Uterus (tissue), 4 donors: ENCODE measurements at places on chromosomes 12 and 14. TPM values are rescaled to one million over a fixed set of nuclear protein-coding genes. Genes with fewer than 3 reads are reported as not detected.

Gene RNU4-1
- under 0.01 TPM for total RNA-seq

Gene STYK1
- total RNA-seq, result not detected

Gene BBS10
- total RNA-seq, result 12.0 TPM

Gene CHGA
- 1.0 TPM for total RNA-seq

Gene RBP5
- total RNA-seq, result 2.4 TPM

Gene DNAH10
- under 0.01 TPM for total RNA-seq

Gene PAPLN
- 33.5 TPM for total RNA-seq

Gene PROX2
- total RNA-seq, result not detected

GRCh38 chr14:24673059-24673458 is 39.1 kb upstream of the GZMB start:
- no peak for DNase-seq

- DNase-seq, result no peak
Observed at GRCh38 chr12:132321321-132322118, 7.9 kb downstream of the GALNT9 start.

- DNase-seq, result no peak
Observed at GRCh38 chr14:61511558-61511948, 183.8 kb upstream of the HIF1A start.

GRCh38 chr12:113416091-113416754 is 6.0 kb upstream of the SDSL start:
- DNase-seq, result no peak

DNA sequence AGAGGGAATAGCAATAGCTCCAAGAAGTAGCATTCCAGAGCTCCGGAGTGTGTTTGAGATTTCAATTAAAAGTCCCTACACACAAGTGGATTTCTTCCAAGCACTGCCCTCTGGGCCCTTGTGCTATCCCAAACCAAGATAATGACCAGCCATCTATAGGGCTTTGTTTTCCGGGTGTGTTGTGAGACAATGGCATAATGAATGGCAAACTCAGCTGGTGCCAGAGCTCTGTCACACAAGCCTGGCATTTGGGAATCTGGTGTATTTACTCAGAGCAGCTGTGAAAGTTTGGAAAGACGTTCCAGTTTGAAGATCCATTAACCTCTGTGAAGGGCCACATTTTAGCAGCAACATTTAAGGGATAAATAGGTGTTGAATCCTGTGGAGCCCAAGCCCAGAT is 61.2 kb upstream of the TMTC2 start:
- no peak for DNase-seq

GRCh38 chr14:92456215-92457015 is 57.2 kb upstream of the RIN3 start:
- peak; percentile 30 for DNase-seq

DNA sequence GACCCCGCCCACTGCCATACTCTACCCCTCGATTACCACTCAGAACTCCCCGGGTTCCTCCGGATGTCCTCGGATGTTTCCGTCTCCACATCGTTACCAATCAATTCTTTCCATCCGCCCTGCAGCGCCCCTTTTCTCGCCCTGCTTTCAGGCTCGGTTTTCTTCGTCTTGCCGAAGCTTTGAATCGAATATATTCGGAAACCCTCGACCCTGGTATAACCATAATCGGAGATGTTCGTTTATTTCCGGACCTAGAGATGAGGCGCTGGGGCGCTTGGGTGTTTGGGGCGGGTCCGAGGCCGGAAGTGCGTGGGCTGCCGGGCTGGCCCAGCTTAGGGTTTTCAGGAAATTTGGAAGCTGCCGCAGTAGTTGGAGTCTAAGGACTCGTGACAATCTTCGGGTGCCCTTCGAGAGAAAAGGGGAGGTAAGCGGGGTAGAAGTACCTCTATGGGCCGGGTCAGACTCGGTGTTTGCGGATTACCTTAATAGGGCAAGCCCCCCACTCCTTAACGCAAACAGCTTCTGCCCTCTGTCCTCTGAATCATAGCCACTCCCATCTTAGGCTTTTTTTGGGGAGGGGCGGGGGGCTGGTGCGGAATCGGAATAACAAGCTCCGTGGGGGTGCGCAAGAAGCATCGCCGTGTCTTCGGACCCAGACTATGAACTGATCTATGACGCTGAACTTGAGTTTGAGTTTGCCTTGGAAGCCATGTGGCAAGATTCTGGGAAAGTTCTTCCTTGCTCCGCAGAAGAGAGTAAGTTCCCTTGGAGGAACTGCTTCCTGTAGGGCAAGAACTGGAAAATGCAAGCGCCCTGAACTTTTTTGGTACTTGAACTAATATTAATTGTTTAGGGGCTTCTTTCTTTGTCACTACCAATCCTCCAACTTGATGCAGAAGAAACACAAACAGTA is at the start of gene C14orf119:
Gene C14orf119 (plus strand): TSS at position 310 of the 913 bp plus-strand sequence. CDS start 2,154 bp downstream, outside the sequence.
- peak; percentile 100 for DNase-seq

DNA sequence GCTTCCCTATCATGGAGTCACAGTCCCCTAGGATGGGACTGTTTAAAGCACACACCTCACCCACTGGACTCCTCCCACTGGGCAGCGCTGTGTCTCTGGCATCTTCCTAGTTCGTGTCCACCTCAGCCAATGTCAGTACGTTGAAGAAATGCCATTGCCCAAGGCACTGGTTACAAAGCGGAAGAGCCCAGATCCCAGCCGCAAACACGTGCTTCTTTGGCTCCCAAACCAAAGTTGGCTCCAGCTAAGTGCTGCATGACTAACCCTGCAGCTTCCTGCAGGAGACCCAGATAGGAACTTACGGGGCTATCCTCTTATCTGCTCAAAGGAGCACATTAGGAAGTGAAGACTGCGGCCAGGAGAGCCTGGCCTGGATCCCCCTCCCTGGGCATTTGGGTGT is 9.3 kb downstream of the SYNE3 start:
- DNase-seq, result peak; percentile 74

GRCh38 chr14:57999471-57999870 is 133.6 kb upstream of the SLC35F4 start:
- no peak for DNase-seq

DNA sequence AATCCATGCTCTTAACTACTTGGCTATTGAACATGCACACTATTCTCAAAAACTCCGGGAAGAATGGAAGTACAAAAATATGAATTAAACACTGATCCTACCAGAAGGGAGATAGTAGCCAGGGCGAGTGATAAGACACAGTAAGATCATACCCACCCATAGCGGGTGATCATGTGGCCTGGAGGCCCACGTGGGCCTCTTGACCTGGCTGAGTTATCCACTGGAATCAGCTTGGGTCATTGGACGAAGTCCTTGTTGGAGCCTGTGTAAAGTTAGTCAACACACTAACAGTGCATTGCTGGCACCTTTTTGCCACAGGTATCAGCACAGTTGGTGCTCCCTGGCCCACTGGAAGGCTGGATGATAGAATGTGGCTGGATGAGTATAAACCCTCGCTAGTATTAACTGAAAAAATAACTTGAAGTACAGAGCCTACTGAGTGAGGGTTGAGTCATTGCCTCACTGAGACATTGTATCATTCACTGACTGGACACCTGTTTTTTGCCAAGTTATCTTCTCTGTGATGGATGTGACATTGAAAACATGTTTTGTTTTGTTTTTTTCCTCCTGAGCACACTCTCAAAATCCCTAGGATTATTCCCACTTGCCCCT is 149.2 kb upstream of the FUT8 start:
- DNase-seq, result no peak

DNA sequence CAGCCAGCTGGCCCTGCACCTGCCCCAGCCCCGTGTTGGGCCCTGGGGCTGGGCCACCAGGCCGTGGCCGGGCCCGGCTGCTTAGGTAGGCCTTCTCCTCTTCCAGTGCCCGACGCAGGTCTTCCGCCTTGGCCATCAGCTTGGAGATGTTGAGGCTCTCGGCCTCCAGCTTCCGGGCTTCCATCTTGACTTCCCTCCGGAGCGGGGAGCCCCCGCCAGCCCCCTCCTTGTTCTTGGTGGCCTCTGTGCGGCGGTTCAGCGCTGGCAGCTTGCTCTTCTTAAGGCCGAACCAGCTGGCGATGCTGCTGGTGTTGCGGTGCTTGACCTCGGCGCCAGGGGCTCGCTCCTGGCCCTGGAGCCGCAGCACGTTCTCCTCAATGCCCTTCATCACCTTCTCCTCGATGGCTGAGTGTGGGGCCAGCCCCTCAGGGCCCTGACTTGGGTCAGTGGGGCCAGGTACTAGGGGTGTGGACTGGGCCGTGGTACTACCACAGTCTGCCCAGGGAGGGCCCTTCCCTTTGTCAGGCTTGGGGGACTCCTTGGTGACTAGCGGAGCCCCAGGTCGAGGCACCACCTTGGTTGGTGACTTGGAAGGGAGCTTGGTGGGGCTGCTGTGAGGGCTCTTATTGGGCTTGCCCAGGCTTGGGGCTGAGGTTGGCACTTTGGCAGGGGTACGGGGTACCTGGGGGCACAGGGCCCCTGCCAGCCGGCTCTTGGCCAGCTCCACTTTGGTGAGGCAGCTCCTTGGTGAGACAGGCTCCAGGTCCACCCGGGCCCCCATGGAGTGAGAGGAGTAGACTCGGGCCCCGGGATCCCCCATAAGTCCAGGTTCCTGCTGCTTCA is 33.2 kb downstream of the NCKAP5L start:
- no peak for DNase-seq

GRCh38 chr14:74618078-74618952 is 6.3 kb upstream of the LTBP2 start:
- DNase-seq, result no peak
